ENCODE measurements at places on chromosomes 2 and 18.

DNA sequence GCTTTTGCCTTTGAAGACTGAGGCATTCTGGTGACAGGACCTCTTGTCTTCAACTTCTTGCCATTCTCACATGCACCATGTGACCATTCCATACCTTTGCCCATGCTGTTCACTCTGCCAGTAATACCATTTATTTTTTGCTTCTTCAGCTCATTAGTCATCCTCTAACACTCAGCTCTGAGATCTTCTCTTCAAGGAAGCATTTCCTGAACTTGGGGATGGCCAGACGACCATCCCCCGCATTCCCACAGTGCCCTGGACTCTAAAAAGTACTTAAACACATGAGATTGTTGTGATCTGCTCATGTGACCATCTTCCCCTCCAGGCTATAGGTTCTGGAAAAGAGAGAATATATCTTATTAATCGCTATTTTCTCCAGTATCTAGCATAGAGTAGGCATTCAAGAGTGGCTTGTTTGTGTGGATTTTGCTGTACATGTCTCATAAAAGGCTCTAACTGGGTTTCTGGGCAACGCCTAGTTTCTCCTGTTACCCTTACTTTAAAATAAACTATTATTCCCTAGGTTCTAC is 33.9 kb downstream of the PAX3 start:
- DNase-seq: no peak

DNA sequence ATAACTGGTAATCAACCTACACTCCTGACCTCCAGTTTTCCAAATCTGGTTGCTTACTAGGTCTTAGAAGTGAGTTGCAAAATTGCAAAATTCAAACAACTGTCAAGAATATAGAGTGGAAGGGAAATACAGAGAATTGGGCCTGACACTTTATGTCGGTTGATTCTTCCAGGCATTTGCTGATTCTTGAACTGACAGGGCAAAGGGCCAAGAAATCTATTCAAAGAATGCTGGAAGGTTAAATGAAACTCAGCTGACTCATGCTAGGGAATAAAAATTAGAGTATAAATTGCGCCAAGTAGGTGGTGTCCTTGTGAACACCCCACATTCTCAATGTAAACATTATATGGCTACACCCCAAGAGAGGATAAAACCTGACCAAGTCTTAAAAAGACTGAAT is 21.5 kb upstream of the ZSCAN30 start:
- DNase-seq: peak; percentile 23

DNA sequence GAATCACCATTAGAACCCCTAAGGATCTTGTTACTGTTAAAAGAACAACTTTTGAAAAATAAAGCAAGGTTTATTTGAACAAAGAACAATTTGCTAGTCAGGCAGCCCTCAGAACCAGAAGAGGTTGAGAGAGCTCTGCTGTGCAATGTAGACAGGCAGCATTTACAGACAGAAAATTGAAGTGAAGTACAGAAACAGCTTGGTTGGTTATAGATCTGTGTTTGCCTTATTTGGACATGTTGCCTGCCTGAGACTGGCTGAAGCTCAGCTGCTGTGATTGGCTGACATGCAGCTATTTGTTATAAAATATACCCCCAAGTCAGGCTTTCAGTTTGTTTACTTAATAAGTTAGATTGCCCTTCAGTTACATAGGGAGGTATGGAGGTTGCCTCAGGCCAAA is 12.5 kb downstream of the MSTN start:
- DNase-seq: peak; percentile 13

DNA sequence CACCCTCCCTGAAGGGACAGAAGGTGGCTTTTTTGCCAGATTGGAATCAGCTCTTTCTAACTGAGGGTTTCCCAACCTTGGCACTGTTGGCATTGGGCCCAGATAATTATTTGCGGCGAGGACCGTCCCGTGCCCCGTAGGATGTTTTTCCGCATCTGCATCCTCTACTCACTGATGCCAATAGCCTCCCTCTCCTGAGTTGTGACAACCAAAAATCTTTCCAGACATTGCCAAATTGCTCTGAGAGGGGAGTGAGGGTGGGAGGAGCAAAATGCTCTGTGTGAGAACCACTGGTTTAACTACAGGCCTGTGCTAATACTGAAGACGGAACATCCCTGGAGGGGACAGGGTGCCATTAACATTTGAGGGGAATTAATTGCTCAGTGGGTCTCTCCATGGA is 33.6 kb upstream of the GLI2 start:
- DNase-seq: no peak

- DNase-seq: no peak
These were observed 2.7 kb upstream of the ZC3H6 start for GRCh38 chr2:112272669-112273068.

DNA sequence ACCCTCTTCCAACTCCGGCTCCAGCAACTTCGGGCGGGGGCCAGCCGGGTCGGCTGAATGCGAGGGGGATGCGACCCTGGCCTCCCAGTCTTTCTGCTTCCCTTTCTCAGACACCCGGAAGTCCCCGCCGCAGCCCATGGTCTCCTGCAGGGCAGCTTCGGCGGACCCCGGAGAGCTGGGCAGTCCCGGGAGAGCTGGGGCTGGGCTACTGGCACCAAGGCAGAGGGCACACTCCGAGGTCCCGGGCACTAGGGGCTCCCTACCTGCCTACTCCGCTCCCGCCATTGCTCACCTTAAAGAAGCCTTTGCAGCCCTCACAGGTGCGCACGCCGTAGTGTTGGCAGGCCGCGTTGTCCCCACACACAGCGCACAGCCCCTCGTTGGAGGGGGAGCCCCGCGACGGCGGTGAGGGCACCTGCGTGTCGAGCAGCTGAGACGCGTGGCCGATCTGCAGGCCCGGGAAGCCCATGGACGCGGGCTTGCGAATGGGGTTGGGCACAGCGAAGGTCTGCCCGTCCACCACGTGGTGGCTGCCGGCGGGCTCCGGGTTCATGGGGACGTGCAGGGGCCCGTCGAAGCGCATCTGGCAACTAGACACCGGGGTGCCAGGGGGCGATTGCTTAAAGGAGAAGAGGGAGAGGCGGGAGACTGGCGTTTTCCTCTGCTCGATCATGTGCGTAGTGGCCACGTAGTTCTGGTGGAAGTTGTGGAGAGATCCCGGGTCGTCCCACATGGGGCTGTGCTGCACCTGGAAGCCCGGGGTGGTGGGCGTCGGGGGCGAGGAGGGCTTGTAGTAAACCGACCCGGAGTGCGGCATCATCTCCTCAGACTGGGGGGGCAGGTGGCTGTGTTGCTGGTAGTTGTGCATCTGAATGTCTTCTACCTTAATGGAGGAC is 3.2 kb downstream of the NR4A2 start:
- DNase-seq: no peak

GRCh38 chr2:65383541-65384488 is 48.6 kb downstream of the SPRED2 start:
- DNase-seq: no peak

DNA sequence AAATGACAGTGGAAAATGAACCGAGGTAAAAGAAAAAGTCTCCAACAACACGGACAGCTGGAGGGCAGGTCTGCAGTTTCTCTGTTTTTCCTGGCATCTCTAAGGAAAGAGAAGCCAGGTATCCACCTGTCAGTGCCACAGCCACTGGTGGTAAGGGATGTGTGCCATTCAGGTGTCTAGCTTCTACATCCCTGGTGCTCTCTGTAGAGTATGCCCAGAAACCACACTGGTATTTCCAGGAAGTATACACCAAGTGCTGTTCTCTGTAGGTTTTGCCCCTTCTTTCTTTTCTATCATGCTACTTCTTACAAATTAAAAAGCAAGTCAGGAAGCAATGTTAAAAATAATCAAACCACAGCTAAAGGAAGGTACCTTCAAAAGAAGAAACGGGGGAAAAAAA is 7.6 kb upstream of the AGFG1 start:
- DNase-seq: no peak

- no peak for DNase-seq
These were observed 93.3 kb downstream of the KLHL29 start for GRCh38 chr2:23478087-23478932.

DNA sequence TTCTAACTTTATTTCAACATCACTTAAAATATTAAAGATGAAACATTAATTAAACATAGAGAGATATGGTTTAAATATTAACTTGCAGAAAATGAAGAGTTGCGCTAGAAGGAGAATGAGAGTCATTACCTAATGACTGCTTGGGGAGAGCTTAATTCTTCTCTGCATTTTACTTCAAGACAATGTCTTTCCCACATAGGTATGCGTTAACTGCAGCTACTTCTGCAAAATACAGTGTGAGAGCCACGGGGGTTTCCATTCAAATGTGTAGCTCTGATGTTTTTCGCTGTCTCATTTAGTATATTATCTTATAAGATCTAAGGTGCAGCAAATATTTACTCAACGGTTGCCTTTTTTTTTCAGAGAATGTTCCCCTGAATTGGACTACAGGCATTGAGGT is 126.7 kb downstream of the TMX3 start:
- DNase-seq: no peak

DNA sequence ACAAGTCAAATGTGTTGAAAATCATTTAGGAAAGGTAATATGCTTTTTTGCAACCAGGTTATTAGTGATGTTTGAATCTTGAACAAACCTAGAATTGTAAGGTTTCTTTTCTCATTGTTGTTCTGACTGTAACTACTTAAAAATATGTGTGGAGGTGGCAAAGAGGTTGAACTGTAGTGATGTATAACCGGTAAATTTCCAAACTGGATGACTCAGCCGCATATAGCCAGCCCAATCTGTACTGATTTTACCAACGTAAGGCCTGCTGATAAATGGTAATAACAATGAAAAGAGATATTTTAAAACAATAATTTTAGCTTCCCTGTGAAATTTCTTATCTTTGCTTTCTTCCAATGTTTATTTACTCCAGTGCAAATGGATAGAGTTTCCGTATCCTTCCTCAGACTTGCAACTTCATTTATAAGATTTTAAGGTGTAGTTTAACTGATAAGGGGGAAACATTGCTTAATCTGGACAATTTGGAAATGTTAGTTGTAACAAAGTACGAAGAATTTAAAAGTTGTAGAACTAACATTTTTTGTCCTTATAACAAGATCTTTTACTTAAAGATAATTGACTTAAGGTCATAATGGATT is 1170.4 kb upstream of the ZEB2 start:
- DNase-seq: no peak

DNA sequence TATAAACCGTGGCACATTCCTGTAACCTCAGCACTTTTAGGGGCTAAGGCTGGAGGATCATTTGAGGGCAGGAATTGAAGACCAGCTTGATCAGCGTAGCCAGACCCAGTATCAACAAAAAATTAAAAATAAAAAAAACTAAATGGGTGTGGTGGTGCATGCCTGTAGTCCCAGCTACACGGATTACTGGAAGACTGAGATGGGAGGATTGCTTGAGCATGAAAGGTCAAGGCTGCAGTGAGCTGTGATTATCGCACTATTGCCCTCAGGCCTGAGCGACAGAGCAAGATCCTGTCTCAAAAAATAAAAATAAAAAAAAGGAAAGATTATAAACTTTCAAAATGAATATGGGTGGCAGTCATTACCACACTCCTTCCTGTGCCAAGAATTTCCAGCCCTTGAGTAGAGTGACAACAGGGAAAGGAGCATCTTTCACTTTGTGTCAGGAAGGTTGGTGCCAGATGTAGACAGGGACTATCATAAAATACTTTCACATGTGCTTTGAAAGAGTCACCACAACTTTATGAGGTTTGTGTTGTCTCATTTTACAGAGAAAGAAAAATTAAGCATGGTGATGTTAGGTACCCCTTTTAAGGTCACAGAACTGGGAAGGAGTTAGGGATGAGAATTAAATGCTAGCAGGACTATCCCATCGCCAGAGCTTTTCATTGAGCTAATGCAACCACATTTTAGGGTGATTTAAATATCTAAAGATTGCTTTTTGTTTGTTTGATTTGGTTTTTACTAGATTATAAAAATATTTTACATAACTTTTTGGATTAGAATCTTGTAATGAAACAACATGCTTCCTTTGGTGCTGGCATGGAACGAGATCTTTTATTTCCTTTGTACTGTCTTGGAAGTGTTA is 1617.4 kb upstream of the ACVR2A start:
- DNase-seq: no peak

DNA sequence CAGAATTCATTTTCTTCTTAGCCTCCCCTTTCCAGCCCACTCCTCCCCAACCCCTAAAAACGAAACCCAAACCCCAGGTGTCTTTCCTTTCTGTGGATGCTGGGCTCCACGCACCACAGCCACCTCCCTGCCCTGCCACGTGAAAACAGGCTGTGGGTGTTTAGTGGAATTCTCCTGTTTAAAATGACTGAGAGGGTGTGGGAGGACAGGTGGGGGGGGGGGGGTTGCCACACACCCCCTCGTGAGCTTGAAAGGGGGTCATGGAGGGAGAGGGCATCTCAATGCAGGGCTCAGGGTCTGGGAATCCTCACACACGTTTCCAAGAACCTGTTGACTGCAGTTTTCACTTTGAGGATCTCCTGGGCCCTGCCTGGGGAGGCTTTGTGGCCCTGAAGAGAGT is 110.3 kb downstream of the FAM210A start:
- no peak for DNase-seq

GRCh38 chr2:32453242-32454062 is 96.6 kb downstream of the BIRC6 start:
- DNase-seq: no peak

DNA sequence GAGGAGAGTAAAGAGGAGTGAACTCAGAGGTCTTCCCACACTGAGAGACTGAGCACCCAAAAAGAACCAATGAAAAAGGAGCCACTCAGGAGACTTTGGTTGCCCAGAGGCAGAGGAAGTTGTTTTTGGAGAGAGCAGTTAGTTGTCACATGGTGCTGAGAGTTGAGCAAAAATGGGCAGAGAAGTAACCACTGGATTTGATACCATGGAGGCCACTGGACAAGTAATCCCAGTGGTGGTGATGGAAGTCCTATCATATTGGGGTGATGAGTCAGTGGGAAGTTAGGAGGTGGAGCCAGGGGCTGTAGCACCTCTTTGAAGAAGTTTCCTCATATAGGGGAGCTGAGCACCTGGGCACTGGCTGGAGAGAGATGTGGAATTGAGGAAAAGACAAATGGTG is 235.8 kb downstream of the TPGS2 start:
- no peak for DNase-seq

GRCh38 chr2:176187200-176187898 is 1.1 kb upstream of the HOXD1 start:
- DNase-seq: no peak

GRCh38 chr2:138771534-138771933 is 8.7 kb downstream of the NXPH2 start:
- DNase-seq: no peak

GRCh38 chr2:19505199-19506136 is 147.0 kb upstream of the OSR1 start:
- no peak for DNase-seq

Data from fibroblast of skin of right quadriceps (primary cell).